ENCODE measurements at places on chromosomes 3 and 15. TPM values are rescaled to one million over a fixed set of nuclear protein-coding genes. Genes with fewer than 3 reads are reported as not detected.

Gene ALDH1L1
- 105 TPM for total RNA-seq

Gene SOX14
- not detected for total RNA-seq

Gene ST6GAL1
- total RNA-seq: 35.6 TPM

Gene SGO1
- total RNA-seq: 0.32 TPM

Gene CRTC3
- 45.7 TPM for total RNA-seq

Gene CCR9
- not detected for total RNA-seq

Gene IL5RA
- not detected for total RNA-seq

Gene MCCC1
- total RNA-seq: 55.2 TPM

Gene FAM174B
- total RNA-seq: 15.4 TPM

Gene GPR149
- not detected for total RNA-seq

Gene NANOGP8
- not detected for total RNA-seq

Gene CCR4
- total RNA-seq: 0.48 TPM

Gene LRRC31
- not detected for total RNA-seq

Gene CRBN
- 32.0 TPM for total RNA-seq

Gene XYLB
- total RNA-seq: 5.2 TPM

Gene CLEC3B
- total RNA-seq: 217 TPM
